ENCODE measurements at places on chromosomes 6 and 20.
A peak's percentile ranks its signal among the peaks of the same experiment; 100 is the strongest.

DNA sequence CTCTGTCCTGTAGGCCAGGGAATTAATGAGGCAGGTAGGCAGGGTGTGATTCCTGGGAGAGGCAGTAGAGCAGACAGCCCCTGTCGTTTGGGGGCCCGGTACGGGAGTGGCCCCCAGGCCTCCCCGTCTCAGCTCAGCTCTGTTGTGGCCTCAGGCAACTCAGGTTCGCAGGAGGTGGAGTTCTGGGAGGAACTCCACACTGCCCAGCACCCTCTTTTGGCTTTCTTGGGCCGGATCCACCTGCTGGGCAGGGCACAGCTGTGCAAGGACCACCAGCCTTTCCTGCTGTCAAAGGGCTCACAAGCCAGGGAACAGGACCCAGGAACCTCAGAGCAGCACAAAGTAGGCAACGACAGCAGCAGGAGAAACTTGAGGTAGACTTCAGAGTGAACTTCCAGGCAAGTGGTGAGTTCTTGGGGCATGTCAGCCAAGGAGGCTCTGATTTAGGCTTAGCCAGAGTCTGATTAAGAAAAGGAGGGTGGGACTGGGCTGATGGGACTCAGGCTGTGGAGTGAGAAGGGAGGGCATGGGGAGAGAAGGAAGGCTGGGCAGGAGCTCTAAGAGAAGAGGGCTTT lies 36.9 kb downstream of the RAB44 start:
- peak overlapping the region; percentile 84 for H3K27ac ChIP-seq
- H3K4me3 ChIP-seq = peak overlapping the region; percentile 25
- H3K36me3 ChIP-seq = no peaks in the 10 kb centered on the region
- H3K27me3 ChIP-seq = no peaks in the 10 kb centered on the region
- peaks cover 20% of the 10 kb centered on the region for H3K4me1 ChIP-seq
- no peak for DNase-seq

GRCh38 chr20:53597521-53598120 lies 4.0 kb upstream of the ZNF217 start:
- H3K4me3 ChIP-seq = peak overlapping the region; percentile 99
- peaks cover 36% of the 10 kb centered on the region for H3K4me1 ChIP-seq

DNA sequence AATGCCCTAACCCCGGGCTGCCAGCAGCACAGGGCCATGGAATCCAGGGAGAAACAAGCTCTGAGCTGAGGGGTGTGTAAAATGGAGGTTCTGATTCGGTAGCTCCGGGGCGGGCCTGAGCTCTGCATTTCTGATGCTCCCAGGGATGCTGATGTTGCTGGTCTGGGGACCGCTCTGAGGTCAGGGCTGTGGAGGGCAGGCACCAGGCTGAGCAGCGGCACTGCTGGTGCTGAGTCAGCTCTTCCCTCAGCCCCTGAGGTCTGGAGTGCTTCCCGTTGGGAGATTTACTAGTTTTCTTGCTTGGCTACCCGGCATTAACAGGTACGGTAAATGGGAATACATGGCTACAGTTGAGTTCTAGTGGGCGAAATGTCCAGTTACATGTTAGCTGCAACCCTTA lies 18.6 kb upstream of the CST3 start:
- H3K27me3 ChIP-seq = no peaks in the 10 kb centered on the region
- no peaks in the 10 kb centered on the region for H3K36me3 ChIP-seq
- peak overlapping the region; percentile 81 for H3K27ac ChIP-seq

- DNase-seq = no peak
- no peaks in the 10 kb centered on the region for H3K36me3 ChIP-seq
- no peaks in the 10 kb centered on the region for H3K27me3 ChIP-seq
- no peak overlapping the region for H3K27ac ChIP-seq
- no peak overlapping the region for H3K4me3 ChIP-seq
Measured at GRCh38 chr6:47710295-47710694, 11.9 kb downstream of the ADGRF4 start.

GRCh38 chr6:6176127-6176526 lies 144.3 kb downstream of the F13A1 start:
- H3K27me3 ChIP-seq = no peaks in the 10 kb centered on the region
- H3K4me1 ChIP-seq = no peaks in the 10 kb centered on the region
- no peak for DNase-seq
- no peak overlapping the region for H3K4me3 ChIP-seq
- H3K27ac ChIP-seq = no peak overlapping the region

GRCh38 chr6:49787176-49787575 lies at the start of gene PGK2:
Gene PGK2 (minus strand): TSS chr6:49787285. CDS start chr6:49787187, 98 bp downstream.
- no peak within 1 kb of the TSS for H3K4me3 ChIP-seq
- H3K27ac ChIP-seq = no peak within 1 kb of the TSS
- DNase-seq = no peak
- H3K36me3 ChIP-seq = no peaks in the 10 kb centered on the region
- H3K27me3 ChIP-seq = no peaks in the 10 kb centered on the region
- H3K4me1 ChIP-seq = no peaks in the 10 kb centered on the region

DNA sequence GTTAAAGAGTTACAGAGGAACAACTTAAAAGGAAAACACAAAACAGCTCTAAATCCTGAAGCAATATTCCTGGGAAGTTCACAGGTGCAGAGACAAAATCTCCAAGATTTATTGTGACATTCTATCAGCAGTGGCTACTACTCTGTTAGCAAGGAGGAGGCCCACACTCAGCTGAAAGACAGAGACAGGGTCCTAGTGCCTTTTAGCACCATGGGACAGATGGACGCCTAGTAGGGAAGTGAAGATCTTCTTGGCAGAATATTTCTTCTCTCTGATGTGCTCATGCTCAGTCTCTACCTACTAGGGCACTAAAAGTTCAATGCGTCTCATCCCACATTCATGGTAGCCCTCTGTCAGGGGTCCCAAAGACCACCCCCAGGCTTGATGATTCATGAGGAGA lies 133.4 kb downstream of the LAMP5 start:
- no peaks in the 10 kb centered on the region for H3K36me3 ChIP-seq
- H3K27me3 ChIP-seq = no peaks in the 10 kb centered on the region
- H3K4me1 ChIP-seq = no peaks in the 10 kb centered on the region
- no peak overlapping the region for H3K27ac ChIP-seq
- DNase-seq = no peak
- no peak overlapping the region for H3K4me3 ChIP-seq

DNA sequence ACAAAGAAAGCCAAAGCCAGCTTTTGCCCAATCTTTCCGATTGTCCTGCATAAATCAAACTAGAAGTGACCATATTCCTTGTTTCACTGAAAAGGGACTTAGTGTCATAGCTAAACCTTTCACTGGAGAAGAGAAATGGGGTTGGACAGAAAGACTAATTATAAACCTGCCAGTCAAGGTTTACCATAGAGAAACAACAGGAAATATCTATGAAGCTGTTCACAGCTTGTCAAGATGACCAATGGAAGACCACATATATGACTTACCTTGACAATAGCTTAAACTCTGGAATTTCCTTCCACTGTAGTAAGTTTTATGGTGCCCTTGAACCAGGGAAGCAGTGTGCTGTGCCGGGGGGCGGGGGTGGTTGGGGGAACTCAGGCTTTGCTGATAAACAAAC lies 107.7 kb upstream of the PHACTR1 start:
- no peak overlapping the region for H3K27ac ChIP-seq
- no peaks in the 10 kb centered on the region for H3K27me3 ChIP-seq
- DNase-seq = no peak

DNA sequence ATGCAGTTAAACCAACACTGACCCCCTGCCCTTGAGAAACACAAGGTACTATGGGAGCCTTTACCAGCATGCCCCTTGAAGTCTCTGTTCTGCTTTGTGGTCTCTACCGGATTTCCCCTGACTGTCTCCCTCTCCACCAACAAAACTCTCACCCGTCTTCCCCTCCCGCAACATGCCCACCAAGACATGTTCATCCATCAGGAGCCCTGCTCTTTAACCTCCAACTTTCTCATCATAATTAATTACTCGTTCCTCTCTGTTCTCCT lies 1.1 kb downstream of the ZNF165 start:
- peaks cover 6% of the 10 kb centered on the region for H3K36me3 ChIP-seq
- no peak overlapping the region for H3K27ac ChIP-seq
- peak overlapping the region; percentile 88 for H3K4me3 ChIP-seq
- no peaks in the 10 kb centered on the region for H3K27me3 ChIP-seq

GRCh38 chr6:134436950-134437349 lies 119.0 kb upstream of the SGK1 start:
- no peak for DNase-seq
- no peak overlapping the region for H3K4me3 ChIP-seq
- peak overlapping the region; percentile 39 for H3K27ac ChIP-seq
- no peaks in the 10 kb centered on the region for H3K27me3 ChIP-seq

GRCh38 chr6:3624250-3625136 lies 127.0 kb downstream of the PXDC1 start:
- no peak overlapping the region for H3K4me3 ChIP-seq
- H3K4me1 ChIP-seq = peaks cover 3% of the 10 kb centered on the region
- H3K27ac ChIP-seq = no peak overlapping the region
- H3K36me3 ChIP-seq = no peaks in the 10 kb centered on the region

GRCh38 chr20:22805219-22805618 lies 220.8 kb upstream of the FOXA2 start:
- no peaks in the 10 kb centered on the region for H3K27me3 ChIP-seq
- H3K4me1 ChIP-seq = no peaks in the 10 kb centered on the region
- DNase-seq = no peak
- no peak overlapping the region for H3K27ac ChIP-seq
- no peaks in the 10 kb centered on the region for H3K36me3 ChIP-seq

- DNase-seq = no peak
- H3K4me1 ChIP-seq = no peaks in the 10 kb centered on the region
- H3K27ac ChIP-seq = no peak overlapping the region
- peaks cover 3% of the 10 kb centered on the region for H3K27me3 ChIP-seq
- H3K36me3 ChIP-seq = no peaks in the 10 kb centered on the region
Measured at GRCh38 chr6:100435299-100435698, 29.4 kb downstream of the SIM1 start.

GRCh38 chr6:102812242-102812641 lies 1418.7 kb downstream of the GRIK2 start:
- no peaks in the 10 kb centered on the region for H3K36me3 ChIP-seq
- H3K4me3 ChIP-seq = no peak overlapping the region
- H3K27ac ChIP-seq = no peak overlapping the region
- no peak for DNase-seq

DNA sequence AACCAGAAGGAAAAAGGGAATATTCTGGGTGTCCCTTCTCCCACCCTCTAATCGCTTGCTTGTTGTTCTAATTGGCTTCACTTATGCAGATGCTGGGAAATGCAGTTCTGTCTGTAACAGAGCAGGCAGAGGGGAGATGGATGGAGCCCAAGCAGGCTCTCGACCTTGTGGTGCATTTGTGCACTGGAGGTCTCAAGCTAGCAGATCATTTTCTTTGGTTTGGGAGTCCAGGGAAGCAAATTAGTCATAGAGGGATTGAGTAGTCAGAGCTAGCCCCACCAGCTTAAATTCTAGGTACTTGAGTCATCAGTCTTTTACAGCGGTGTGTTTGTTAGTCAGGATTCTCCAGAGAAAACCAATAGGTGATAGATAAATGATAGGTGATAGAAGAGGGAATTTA lies 234.7 kb upstream of the ECI2 start:
- no peaks in the 10 kb centered on the region for H3K4me1 ChIP-seq
- H3K27me3 ChIP-seq = no peaks in the 10 kb centered on the region
- H3K27ac ChIP-seq = no peak overlapping the region
- H3K36me3 ChIP-seq = no peaks in the 10 kb centered on the region

DNA sequence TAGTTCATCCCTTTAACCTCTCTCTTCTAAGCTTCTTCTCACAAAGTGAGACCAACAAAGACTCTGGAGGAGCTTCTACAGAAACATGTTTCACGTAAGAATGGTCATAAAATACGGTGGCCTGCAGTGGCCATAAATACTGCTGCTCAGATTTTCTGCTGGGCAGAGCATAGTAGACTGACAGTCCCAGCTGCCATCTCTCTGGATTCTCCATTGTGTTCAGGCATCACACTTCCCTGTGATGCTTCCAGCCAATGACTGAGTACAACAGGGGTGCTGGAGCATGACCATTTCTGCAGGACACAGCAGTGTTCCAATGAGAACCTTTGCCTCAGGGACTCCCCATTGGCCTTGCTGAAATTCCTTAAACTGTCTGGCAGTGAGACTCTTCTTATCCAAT lies 392.6 kb downstream of the MMUT start:
- DNase-seq = no peak
- H3K27ac ChIP-seq = no peak overlapping the region
- no peaks in the 10 kb centered on the region for H3K4me1 ChIP-seq
- H3K4me3 ChIP-seq = no peak overlapping the region

All from suprapubic skin (tissue), 4 donors.